WTC11 (cell line): ENCODE measurements at places on chromosomes 7 and 10.

DNA sequence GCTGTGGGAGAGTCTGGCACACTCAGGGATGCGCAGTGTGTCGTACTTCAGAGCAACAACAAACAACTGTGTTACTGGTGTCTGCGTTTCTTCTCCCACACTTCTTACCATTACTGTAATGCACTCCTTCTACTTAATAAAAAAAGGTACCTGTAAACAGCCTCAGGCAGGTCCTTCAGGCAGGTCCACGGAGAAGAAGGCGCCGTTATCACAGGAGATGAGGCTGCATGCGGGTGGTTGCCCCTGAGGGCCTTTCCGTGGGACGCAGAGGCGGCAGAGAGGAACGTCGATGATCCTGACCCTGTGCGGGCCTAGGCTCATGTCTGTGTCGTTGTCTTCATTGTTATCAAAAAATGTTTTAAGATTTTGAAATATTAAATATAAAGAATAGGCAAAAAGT lies 29.4 kb downstream of the NKX6-2 start:
- no peak for DNase-seq

- no peak for DNase-seq
Observed at GRCh38 chr10:75094465-75094864, 17.0 kb upstream of the SAMD8 start.

GRCh38 chr7:6359734-6360133 lies 87.3 kb upstream of the CYTH3 start:
- DNase-seq: no peak

- no peak for DNase-seq
Observed at GRCh38 chr7:140723006-140723405, 26.5 kb downstream of the NDUFB2 start.

DNA sequence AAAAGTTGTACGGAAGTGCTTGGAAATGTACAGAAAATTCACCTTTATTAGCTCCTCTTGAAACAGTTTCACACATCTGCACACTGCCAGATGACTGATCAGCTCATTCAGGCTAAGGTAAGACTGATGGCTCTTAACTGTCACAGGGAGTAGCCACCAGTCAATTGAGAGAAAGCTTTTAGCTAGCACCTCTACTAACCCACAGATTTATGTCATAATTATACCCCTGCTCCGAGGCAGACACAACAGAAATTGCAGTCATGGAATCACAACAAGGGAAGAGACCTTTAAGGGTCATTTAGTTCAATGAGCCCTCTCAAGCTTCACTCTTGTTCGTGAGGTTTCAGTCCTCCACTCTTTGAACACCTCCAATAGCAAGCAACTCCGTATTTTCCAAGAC lies 235.4 kb downstream of the TRIL start:
- no peak for DNase-seq

- DNase-seq: no peak
Observed at GRCh38 chr10:125926247-125926646, 29.9 kb downstream of the FANK1 start.

GRCh38 chr10:26381986-26382385 lies 56.2 kb upstream of the APBB1IP start:
- DNase-seq: no peak

- DNase-seq: peak; percentile 59
Observed at GRCh38 chr10:7622969-7623368, 43.8 kb downstream of the ITIH5 start.

DNA sequence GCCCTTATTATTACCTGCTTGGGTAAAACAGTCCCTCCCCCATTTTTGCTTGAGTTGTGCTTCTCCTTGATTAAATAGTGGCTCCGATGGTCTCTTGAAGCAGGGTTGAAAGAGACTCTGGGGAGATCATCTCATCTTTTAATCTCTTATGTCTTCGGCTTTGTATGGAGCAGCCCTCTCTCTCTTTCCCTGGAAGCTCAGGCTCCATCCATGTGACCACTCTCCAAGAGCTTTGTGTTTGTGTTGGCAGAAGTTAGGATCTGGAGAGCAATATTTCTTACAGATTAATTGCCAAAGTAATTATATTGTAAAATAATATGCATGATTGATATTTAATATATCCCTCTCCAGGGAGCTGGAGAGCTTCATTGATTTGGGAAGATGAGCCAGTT lies 76.9 kb downstream of the LRRC4 start:
- DNase-seq: no peak

DNA sequence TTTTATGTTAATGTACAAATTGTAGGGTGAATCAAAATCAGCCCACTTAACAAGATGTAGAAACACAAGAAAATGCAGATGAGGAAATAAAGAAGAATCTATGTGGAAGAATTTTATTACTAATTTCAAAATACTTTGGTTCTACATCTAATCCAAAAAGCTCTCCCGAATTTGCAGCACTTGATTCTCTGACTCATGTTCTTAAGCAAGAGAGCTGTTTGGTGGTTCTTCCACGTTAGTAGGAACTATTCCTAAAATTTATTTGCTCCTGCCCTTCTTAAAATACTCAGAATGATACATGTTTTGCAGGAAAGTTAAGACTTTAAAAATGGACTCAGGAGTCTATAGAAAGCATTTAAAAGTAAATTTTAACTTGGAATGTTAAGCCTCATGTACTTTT lies 91.8 kb downstream of the ZMYND11 start:
- DNase-seq: no peak

GRCh38 chr7:37516664-37517063 lies 68.0 kb upstream of the ELMO1 start:
- DNase-seq: no peak

GRCh38 chr7:128915271-128915819 lies 4.8 kb upstream of the KCP start:
- no peak for DNase-seq

- DNase-seq: no peak
Observed at GRCh38 chr10:7559386-7559785, 107.4 kb downstream of the ITIH5 start.

- DNase-seq: no peak
Observed at GRCh38 chr7:100865938-100866728, 1.1 kb upstream of the TRIP6 start.

GRCh38 chr10:68899186-68899745 lies 1.8 kb upstream of the DDX50 start:
- no peak for DNase-seq

DNA sequence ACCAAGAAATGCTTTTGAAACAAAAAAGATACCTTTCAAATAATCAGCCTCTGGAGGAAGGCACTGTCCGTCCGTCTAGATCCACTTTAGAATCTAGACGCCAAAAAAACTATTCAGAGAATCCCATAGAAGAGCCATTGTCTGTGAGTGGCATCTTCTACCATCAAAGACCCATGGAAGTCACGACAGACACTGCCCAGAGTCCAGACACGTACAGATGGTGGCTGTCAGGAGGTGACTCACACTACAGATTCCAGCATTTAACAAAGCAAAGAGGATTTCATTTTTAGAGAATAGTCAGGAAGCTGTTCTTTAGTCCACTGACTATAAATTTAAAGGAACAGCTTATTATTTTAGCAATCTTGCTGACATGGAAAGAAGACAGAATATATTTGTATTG lies 11.7 kb downstream of the C1QL3 start:
- no peak for DNase-seq

DNA sequence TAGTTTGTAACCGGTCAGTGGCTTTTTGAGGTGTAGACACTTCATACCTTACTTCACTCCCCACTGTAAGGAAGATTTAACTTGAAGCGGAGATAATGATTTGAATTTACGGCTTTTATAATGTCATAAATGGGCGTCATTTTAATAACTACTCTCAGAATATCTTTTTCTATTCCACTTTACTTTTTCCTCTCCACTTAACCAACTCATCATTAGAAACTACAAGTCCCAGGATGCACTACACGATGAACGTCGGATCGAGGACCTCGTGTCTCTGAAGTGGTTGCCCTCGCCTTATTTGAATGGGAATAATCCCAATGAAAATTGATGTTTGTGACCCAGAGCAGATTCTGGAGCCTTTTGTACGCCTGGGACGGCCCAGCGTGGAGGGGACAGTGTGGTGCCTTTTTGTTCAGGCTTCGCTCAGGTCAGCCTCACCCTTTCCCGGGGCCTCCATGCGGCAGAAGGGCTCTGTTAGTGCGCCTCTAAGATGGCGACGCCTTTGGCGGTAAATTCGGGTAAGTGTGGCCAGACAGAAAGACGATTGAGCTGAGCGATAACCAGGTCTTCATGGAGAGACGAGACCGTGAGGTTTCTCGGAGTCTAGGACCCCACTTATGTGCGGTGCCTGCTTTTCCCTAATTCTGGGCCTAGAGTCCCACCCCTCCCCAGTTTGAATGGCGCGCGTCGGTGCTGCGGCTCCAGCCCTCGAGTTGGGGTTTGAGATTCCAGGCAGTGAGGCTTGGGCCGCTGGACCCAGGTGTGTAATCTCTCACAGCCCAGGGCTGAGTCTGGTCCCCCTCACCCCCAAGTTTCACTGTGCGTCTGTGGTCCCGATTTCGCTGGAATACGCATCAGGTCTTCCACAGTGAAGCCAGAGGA lies at the start of gene NUP205:
Gene NUP205 (plus strand): TSS at position 463 of the 882 bp plus-strand sequence. CDS start 28 bp downstream, at position 491.
- peak; percentile 51 for DNase-seq

- no peak for DNase-seq
Observed at GRCh38 chr10:7306147-7306546, 104.7 kb downstream of the SFMBT2 start.

DNA sequence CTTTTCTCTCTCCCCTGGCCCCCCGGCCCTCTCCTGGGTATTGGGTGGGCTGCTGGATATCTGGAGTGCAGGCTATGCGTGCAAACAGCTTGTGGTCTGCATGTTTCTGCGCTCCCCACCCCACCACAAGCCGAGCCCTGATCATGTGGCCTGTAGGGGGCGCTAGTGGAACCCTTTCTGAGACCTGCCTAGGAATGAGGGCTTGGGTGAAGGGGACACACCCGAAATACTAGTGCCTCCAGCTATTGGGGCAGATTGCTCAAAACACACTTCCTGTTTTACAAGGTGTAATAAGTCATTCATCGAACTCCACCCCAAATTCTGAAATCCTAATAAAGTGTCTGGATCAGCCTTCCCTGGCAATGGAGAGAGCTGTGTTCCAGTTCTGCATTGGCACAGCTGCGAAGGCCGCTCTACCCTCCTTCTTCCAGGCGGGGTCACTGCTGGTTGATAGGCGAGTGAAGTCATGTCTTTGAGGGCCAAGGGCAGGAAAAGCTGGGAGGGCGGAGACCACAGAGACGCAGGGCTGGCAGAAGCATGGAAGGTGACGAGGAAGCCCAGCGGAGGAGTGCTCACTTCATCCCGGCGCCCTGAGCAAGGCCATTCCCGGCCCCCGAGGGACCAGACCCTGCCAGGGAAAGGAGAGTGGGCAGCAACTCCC lies 19.8 kb upstream of the PRRT4 start:
- peak; percentile 89 for DNase-seq

DNA sequence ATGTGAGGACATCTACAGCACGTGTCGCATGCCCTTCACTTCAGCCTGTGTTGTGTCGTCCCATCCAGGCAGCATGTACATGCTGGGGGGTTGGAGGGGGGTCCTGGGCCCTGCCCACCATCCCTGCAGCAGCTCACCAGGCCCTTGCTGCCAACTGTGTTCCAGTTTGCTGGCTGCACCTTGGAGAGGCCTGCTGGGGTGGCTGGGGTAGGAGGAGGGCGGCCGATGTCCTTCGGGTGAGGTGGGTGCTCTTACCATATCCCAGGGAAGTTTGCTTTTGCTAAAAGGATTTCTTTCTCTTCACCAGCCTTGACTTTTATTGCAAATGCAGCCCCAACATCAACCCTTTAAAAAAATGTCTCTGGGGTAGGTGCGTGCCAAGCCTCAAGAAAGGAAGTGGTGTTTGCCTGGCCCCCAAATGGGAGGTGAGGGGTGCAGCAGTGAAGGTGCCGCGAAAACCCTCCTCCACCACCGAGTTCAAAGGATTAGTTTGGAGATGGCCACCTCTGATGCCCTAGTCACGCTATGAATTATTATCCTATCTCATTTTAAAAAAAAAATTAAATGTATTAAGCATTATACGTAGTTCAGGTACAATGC lies 165.8 kb upstream of the KLF6 start:
- no peak for DNase-seq

DNA sequence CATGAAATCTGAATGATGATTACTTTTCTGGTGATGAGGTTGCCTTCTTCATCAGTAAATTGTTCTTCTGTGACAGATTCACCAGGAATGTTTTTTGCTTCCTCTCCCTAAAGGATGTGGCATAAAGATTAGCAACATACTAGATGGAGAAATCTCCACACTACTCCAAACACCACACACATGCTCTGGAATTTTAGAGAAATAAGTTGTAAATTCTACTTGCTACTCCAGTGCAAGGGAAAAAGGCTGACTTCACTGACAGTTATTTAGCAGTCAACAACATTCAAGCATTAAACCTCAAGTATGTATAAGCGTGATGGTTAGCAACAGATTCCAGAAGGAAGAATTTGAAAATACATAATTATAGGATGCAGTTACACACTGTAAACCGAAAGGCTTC lies 137.9 kb upstream of the CCDC6 start:
- no peak for DNase-seq

DNA sequence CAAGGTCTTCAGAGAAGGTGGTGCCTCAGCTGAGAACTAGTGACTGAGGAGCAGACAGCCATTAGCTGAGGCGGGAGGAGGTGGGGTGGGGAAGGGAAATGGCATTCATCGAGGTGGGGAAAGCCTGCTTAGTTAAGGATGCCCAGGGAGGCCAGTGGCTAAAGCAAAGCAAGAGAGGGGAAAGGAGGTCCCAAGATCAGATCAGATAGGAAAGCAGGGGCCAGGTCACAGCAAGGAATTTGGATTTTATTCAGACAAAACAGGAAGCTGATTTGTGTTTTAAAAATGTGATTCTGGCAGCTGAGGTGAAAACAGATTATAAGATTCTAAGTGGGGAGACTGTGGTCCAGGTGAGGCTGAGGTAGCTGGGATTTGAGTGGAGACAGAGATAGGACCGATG lies 45.8 kb downstream of the CNNM1 start:
- DNase-seq: no peak

DNA sequence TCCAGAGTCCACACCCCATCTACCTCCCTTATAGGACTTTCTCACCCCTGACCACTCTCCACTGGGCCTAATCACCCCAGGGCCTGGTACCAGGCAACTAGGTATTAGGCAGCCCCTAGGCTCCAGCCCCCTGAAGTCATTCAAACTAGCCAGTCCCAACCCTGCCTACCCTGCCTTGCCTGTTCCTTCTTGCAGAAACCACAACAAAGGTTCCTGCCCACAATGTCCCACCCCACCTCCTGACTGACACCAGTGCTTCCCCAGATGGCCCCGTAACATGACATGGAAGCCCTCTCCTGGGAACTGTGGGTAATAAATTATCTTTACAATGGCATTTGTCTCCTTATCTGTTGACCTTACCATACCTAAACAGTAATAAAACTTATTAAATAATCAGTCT lies 100.6 kb upstream of the PDE1C start:
- DNase-seq: no peak

- no peak for DNase-seq
Observed at GRCh38 chr10:22222236-22223190, 4.7 kb upstream of the EBLN1 start.

GRCh38 chr10:18240185-18240882 lies 100.1 kb downstream of the CACNB2 start:
- no peak for DNase-seq

DNA sequence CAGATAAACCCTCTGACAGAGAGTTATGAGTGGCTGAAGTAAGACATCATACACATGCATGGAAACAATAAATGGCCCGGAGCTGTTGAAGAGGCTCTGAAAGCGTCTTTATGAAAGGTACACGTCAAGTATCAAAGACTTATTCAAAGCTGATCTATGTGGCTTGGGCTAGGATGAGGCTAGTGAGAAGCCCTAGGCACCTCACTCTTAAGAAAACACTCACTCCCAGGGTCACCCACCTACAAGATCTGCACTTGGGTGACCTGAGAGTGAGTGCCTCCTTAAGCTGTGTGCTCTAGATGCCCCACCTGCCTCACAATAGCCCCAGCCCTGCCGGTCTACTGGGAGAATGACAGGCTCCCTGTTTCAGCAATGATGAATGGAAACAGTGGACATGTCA lies 1.1 kb upstream of the GIMAP1 start:
- DNase-seq: no peak

- DNase-seq: no peak
Observed at GRCh38 chr10:132469197-132469884, 68.2 kb upstream of the INPP5A start.
